ENCODE measurements at places on chromosomes 5 and 9. TPM values are rescaled to one million over a fixed set of nuclear protein-coding genes. Genes with fewer than 3 reads are reported as not detected.

- DNase-seq, result no peak
Observed at GRCh38 chr5:110441035-110441434, 285.4 kb downstream of the TMEM232 start.

DNA sequence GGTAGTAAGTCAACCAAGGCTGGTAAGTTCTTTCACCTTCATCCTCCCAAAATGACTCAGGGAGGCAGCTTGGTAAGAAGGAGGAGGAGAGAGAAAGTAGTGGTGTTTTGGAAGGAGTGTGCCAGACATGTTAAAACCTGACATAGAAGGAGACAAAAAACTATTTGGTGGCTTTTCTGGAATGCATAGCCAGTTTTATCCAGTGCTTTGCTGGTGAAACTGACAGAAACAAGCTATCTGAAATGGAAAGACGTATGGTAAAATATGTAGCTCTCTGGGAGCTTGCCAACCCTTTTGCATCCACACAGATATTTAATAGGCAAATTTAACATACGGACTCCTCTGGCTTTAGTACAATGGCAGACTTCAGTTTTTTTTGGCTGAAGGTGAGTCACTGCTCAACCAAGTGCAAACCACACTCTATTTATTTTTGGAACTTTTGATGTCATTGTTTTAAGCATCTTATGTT, 45.4 kb downstream of the RAB14 start:
- DNase-seq, result no peak

GRCh38 chr9:137945581-137945980, 68.0 kb downstream of the CACNA1B start:
- no peak for DNase-seq

DNA sequence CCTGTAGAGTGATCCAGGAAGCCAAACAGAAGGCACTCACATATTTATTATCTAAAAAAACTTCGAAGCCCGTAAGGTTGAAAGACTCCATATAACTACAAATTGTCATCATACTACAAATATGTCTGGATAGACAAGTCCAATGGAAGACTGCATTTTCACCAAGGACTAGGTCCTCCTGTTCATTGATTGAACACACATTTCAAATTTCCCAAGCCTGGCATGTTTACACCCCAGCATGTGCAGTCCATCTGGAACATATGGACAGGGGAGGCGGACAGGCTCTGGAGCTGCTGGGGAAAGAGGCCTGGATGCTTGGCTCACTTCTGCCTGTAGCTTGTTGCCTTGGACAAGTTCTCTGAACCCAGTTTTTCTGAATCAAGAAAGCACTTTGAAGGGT, 378.7 kb downstream of the ENC1 start:
- DNase-seq, result no peak

GRCh38 chr5:179930788-179931473, 23.2 kb upstream of the TBC1D9B start:
- no peak for DNase-seq

DNA sequence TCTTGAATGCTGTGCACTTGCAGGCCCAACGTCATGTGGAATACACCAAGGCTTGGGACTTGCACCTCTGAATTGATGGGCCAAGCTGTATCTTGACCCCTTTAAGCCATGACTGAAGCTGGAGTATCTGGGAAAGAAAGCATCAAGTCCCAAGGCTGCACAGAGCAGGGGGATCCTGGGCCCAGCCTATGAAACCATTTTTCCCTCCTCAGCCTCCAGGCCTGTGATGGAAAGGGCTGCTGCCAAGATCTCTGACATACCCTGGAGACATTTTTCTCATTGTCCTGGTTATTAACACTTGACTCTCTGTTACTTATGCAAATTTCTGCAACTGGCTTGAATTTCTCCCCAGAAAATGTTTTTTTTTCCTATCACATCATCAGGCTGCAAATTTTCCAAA, 174.0 kb upstream of the SNX2 start:
- DNase-seq, result no peak

DNA sequence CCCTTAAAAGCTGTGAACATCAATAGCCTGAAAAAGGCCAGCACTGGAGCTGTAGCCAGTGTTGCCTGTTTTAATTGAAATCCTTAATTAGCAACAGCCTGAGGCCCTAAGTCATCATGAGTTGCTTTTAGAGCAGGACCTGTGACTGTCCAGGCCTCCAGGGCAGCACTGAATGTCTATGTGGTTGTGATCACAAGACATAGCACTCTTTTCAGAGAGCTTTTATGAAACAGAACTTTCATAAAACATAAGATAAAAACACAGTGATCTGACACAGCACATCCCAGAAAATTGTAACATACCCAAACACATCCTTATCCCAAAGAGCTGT, 85.5 kb upstream of the MYO10 start:
- DNase-seq, result no peak

DNA sequence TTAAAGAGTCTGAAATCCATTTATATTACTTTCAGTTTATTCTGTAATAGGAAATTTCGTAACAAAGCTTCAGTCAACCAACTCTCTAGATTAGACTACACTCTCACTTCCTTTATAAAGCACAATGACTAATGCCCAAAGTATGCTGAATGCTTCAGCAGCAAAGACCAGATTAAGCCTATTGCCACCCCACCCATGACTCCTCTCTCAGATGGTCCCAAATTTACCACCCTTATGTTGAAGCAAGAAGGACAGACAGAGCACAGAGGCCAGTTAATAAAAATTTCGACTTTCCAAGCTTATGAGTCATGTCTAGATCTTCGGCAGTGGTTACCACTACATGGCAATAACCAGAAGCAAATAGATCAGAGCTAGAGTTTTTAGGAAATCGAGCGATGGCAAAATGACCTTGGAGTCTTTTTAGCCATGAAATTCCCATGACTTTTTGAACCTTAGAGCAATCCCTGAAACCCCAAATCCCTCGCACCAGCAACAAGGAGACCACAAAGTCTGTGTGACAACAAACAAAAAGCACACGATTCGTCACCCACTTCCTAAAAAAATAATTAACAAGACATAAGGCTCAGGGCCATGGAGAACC, 287.8 kb upstream of the RASA1 start:
- DNase-seq, result no peak

DNA sequence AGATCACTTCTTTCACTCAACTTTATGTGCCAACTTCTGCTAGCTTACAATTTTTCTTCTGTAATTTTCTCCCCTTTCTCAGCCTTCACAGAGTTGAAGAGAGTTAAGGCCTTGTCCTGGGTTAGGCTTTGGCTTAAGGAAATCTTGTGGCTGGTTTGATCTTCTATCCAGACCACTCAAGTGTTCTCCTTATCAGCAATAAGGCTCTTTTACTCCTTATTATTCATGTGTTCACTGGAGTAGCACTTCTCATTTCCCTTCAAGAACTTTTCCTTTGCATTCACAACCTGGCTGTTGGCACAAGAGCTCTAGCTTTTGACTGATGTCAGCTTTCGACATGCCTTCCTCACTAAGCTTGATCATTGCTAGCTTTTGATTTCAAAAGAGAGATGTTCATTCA, 86.9 kb upstream of the ALDH1B1 start:
- no peak for DNase-seq

DNA sequence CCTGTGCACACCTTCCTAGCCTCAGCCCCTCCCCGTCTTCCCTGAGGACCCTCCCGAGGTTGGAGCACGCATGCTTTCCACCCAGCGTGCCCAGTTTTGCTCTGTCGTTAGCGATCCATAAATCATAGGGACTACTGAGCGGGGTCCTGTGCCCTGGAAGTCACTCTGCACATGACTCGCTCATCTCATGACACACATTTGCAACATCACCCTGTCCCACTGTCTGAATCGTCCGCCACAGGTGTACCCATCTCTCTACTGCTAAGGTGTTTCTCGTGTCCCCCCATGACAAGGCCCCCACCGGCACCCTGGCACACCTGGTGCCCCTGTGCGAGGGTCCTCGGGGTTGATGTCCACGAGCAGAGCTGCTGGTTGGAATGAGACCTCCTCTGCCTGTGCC, 69.0 kb upstream of the BARHL1 start:
- DNase-seq, result no peak

DNA sequence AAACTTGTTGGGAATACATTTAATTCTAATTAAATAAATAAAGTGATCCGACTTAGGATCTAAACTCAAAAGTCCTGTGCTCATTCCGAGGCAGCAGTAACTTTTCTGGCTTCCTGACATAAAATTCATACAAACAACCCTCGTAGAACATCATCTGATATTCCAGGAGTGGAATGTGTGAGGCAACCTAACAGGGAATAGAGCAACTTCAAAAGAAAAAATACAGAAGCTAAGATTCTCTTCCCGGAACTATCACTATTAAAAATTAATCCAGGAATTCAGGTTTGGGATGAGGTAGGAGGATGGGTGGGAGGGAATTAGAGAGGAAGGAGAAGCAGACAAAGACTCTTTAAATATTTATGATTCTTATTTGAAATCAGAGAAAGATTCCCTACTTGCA, 32.9 kb upstream of the TRIO start:
- DNase-seq, result no peak

SAPCD2 gene
- 5.5 TPM for polyA plus RNA-seq

ZFP2 gene
- polyA plus RNA-seq, result 9.4 TPM

AJM1 gene
- 0.68 TPM for polyA plus RNA-seq

GCNT4 gene
- polyA plus RNA-seq, result 12.6 TPM

ANKRD34B gene
- 0.17 TPM for polyA plus RNA-seq

FAXDC2 gene
- polyA plus RNA-seq, result 47.1 TPM

INSL6 gene
- polyA plus RNA-seq, result 0.53 TPM

GFI1B gene
- polyA plus RNA-seq, result 0.71 TPM

HMCN2 gene
- polyA plus RNA-seq, result 0.73 TPM

Measured in left renal cortex interstitium (tissue), 4 donors.